Effector memory CD8-positive, alpha-beta T cell (primary cell): ENCODE measurements at places on chromosomes 13 and 19.
A peak's percentile ranks its signal among the peaks of the same experiment; 100 is the strongest.

DNA sequence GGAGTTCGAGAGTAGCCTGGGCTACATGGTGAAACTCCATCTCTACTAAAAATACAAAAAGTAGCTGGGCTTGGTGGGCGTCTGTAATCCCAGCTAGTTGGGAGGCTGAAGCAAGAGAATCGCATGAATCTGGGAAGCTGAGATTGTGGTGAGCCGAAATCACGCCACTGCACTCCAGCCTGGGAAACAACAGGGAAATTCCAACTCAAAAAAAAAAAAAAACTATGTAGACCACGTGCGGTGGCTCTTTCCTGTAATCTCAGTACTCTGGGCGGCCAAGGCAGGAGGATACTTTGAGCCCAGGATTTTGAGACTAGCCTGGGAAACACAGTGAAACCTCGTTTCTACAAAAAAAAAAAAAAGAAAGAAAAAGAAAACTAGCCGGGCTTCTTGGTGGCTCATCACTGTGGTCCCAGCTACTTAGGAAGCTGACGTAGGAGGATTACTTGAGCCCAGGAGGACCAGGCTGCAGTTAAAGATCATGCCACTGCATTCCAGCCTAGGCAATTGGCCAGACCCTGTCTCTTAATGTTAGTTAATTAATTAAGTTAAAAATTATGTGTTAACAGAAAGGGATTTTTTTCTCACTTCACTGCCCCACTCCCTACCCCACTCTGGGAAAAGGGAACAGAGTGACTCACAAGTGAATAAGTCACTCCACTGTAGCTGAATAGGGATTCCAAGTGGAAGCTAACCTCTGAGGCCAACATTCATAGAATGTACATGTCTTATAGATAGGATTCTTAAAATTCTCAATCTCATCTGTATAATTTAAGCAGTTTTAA is 2.2 kb downstream of the ZNF83 start:
- no peak for DNase-seq

DNA sequence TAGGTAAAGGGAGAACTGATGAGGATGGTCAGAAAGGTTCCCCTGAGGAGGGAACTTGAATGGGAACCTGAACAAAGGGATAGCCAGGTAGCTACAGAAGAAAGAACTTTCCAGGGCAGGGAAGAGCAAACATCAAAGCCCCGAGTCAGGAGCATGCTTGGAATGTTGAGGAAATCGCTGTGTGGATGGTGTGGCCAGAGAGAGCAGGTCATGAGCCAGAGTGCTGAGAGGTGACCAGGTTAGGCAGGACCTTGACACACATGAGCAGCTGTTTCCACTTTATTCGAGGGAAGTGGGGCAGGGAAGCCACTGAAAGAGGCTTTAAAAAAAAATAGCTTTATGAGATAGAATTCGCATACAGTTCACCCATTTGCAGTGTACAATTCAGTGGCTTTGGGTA is 4.4 kb downstream of the RAB8A start:
- no peak for DNase-seq

DNA sequence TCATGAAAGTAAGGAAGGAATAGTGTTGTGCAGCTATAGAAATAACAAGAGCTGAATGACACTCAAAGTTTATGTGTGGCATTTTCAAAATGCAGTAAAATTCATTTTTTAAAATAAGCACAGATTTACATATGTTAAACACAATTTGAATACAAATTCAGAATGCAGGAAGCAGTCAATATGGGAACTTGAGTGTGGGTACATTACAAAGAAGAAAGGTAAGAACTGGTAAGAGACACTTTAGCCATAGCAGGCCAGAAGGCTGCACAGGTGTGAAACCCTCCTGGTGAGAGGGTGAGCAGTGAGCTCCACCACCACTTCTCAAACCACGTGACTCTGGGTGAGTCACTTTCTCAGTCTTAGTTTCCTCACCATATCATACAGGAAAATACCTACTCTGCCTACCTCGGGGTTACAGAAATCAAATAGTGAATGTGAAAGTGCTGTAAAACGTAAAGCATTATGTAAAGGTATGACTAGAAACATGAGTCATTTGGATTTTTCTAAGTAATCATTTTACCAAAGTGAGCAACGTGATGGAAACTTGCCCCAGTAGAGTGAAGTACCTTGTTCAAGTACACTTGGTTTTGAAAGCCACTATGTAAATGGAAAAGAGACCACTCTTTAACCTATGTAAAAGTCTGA is 40.5 kb downstream of the USP12 start:
- DNase-seq: peak; percentile 60

GRCh38 chr19:46383171-46383815 is 30.1 kb downstream of the CCDC8 start:
- DNase-seq: no peak

DNA sequence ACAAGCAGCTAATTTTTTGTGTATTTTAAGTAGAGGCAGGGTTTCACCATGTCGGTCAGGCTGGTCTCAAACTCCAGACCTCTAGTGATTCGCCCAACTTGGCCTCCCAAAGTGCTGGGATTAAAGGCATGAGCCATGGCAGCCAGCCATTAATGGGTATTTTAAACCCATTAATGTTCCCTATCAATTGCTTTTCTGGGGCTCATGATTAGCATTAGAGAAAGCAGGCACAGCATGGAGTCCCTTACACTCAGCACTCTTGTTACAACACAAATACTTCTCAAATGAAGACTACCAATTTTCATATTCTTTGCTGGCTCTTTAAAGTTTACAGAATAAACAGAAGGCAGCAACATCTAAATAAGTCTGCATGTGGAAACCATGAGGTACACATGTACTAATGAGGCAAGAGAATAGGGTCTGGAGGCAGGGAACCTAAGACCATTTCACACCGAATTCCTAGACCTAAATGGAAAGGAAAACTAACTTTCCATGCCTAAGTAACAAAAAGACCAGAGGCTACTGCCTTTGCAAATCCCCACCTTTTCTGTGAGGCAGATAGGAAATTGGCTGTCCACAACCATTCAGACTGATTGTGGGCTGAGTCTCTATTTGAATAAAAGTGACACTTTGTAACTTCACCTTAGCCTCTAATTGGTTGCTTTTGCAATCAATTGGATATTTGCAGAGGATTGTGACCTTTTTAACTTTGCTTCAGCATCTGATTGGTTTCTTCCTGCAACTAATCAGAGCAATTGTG is 21.2 kb downstream of the ZNF675 start:
- DNase-seq: no peak

- DNase-seq: no peak
Measured at GRCh38 chr19:54790711-54791110, 12.7 kb upstream of the KIR2DL4 start.

DNA sequence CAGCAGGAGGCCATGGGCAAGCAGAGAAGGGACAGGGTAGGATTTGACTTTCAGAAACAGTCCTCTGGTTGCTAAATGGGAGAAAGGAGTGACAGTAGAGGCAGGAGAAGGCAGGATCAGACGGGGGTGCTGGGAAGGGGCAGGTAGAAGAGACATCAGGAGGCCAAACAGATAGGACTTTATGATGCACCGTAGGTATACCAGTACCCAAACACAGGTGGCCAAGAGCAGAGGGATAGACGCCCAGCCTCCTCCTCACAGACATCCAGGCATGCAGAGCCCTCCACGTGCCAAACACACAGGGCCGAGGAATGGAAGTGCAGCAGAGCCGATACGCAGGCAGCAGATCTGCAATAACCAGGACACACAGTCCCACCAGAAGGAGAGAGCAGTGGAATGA is 1.3 kb upstream of the AXL start:
- no peak for DNase-seq

DNA sequence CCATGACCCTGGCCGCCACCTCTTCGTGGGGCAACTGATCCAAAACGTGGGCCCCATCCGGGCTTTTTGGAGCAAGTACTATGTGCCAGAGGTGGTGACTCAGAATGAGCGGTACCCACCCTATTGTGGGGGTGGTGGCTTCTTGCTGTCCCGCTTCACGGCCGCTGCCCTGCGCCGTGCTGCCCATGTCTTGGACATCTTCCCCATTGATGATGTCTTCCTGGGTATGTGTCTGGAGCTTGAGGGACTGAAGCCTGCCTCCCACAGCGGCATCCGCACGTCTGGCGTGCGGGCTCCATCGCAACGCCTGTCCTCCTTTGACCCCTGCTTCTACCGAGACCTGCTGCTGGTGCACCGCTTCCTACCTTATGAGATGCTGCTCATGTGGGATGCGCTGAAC is 9.6 kb downstream of the INSL3 start:
- DNase-seq: no peak

GRCh38 chr13:114324334-114324733 is 10.0 kb downstream of the CHAMP1 start:
- no peak for DNase-seq

DNA sequence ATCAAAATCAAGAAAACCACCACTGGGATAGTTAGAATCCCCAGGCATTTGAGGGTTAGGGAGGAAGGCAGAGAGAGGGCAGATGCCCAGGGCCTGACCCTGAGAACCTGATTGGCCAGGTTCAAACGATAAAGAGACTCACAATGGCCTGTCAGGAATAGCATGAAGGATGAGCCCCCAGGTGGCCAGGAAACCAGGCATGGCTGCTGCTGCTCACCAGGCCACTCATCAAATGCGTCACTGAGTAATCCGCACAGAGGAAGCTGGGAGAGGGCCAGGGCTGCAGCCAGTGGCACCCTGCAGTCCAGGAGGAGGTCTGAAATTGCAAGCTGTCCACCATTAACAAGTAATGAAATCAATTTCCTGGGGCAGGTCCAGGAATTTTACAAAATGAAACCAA is 111.3 kb downstream of the KATNAL1 start:
- DNase-seq: no peak

- DNase-seq: no peak
Measured at GRCh38 chr19:46710687-46711086, 6.2 kb downstream of the PRKD2 start.

- DNase-seq: no peak
Measured at GRCh38 chr13:112509190-112509589, 78.8 kb downstream of the TUBGCP3 start.

GRCh38 chr19:6744381-6745301 is 5.2 kb downstream of the TRIP10 start:
- no peak for DNase-seq

- DNase-seq: no peak
Measured at GRCh38 chr13:109454167-109454917, 332.0 kb downstream of the IRS2 start.

DNA sequence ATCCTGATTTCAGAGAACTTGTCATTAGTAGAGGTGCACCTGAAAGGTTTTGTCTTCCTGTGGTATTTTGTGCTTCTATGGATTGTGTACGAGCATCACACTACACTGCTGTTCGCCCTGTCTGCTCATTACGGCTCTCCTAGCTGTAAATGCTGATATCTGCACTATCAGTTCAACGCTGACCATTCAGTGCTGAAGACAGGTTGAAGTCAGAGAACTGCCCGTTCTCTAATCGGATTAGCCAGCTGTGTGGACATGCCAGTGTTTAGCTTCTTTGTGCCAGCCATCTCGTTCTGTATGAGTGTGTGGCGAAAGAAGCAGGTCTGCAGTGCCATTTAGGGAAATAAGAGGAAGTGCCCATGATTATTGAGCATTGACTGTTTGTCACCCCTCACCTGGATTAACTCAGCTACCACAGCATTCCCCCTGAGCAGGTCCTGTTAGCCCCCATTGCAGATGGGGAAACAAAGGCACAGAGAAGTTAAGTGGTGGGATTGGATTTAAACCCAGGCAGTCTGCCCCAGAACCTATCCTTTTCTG is 21.6 kb upstream of the C1QTNF9 start:
- DNase-seq: no peak

GRCh38 chr13:80873589-80873988 is 532.7 kb upstream of the SPRY2 start:
- DNase-seq: no peak

GRCh38 chr13:100530671-100531213 is 57.8 kb downstream of the GGACT start:
- DNase-seq: no peak

DNA sequence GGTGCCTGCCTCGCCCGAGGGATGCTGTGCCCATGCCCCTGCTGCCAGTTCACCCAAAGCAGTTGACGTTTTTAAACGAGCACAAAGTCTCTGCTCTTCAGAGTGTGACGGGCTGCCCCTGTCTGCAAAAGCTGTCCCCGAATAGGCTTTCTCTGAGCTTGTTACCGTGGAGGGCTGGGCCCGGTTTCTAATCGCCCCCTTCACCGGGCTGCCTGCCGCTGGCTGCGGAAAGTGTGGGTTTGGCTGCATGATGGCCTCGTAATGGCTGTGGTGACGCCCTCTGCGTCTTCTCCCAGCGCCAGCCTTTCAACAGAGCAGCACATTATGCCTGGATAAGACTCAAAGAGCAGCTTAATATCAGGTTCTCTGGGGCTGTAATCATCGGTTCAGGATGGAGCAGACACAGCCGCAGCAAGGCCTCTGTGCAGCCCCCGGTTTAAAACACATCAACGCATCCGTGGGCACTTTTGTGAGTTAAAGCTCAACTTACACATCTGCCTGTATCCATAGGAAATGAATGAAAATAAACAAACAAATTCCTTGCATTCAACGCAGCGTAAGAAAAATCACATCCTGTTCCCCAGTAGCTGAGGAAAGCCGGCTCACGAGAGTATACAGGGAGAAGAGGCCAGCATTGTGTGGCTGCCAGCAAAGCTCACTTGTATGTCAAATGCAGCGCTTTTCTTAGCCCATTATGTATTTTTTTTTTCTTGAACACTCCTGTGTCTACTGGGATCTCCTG is 166.4 kb upstream of the SOX1 start:
- DNase-seq: no peak

DNA sequence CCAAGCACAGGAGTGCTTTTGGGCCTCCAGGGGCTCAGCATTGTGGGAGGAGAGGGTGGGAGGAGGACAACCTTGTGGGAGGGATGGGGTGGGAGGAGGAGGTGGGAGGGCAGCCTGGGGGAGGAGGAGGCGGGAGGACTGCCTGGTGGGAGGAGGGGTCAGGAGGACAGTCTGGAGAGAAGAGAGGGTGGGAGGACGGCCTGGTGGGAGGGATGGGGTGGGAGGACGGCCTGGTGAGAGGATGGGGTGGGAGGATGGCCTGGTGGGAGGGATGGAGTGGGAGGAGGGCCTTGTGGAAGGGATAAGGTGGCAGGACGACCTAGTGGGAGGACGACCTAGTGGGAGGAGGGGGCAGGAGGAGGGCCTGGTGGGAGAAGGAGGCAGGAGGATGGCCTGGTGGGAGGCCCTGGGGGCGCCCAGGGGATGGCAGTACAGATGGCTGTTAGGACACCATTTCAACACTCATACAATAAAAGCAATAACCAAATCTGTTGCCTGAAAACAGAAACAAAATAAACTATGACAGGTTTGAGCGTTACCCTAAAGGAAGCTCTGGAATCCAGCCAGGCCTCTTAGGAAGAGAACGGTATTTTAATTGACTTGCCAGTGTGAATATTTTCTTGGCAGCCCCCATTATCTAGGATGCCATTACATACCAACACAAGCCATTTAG is 63.7 kb downstream of the CRYL1 start:
- no peak for DNase-seq

DNA sequence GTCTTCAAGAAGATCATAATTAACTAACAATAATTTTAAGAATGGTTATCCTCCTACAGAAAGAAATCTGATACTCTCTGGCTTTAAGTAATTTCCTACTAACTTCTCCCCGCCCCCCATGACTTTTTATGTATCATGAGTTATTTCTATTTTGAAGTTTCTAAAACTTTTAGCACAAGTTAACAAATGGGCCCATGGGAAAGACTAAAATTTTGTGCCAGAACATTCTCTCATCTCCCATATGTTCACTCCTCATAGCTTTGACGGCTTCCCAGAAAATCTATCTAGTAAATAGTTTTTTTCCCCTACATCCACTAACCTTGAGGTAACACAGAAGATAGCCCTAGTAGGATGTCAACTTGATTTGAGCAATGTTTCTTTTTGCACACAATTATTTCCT is 148.3 kb downstream of the POSTN start:
- DNase-seq: no peak

GRCh38 chr13:84745051-84745551 is 862.8 kb upstream of the SLITRK1 start:
- no peak for DNase-seq
